ENCODE measurements at places on chromosomes 16 and 17.

GRCh38 chr16:608019-608418 is 18.2 kb downstream of the RAB40C start:
- DNase-seq: no peak

DNA sequence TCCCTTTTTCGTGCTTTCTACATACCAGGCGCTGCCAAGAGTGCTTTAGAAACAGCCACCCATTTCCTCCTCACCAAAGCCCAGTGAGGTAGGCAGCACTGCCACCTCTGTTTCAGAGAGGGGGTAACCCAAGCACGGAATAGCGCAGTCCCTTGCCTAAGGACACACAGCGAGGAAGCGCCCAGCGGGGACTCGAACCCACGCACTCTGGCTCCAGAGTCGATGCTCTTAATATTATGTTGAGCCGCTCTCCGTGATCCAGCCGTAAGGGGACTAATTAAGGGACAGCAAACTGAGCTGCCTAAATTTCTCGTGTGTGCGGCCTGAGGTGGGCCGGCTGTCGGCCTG is 497 bp downstream of the CES1 start:
- no peak for DNase-seq

GRCh38 chr16:35733278-35733965 is 2274.0 kb downstream of the TP53TG3F start:
- DNase-seq: no peak

- no peak for DNase-seq
Measured at GRCh38 chr17:2192367-2193057, 111.1 kb downstream of the SMG6 start.

- no peak for DNase-seq
Measured at GRCh38 chr16:9003322-9003721, 39.6 kb upstream of the USP7 start.

DNA sequence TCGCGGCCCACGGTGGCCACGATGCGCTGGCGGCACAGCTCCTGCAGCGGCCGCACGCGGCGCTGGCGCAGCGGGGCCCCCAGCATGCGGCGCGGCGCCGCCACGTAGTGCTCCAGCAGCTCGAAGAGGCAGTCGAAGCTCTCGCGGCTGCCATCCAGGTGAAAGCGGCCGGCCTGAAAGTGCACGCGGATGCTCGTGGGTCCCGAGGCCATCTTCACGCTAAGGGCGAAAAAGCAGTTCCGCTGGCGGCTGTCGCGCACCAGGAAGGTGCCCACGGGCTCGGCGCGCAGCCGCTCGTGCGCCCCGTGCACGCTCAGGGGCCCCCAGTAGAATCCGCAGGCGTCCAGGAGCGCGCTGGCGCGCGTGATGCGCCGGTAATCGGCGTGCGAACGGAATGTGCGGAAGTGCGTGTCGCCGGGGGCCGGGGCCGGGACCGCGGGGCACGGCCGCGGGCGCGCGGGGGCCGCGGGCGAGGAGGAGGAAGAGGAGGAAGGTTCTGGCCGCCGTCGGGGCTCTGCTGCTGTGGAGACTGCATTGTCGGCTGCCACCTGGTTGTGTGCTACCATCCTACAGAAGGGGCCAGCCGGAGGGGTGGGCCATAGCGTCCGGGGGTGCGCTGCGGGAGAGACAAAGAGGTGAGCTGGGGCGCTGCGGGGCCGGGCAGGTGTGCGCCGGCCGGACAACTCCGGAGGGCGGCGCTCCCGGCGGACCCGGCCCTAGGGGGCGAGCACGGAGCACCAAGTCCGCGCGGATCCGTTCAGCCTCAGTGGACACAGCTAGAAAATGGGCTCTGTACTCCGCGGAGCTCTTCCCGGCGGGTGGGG is 879 bp downstream of the SOCS1 start:
- no peak for DNase-seq

GRCh38 chr17:27296428-27296979 is 2.6 kb downstream of the WSB1 start:
- DNase-seq: no peak

Measured in GM19239 (cell line).